Midbrain (tissue), 1 donor: ENCODE measurements at places on chromosomes 12 and 14.

DNA sequence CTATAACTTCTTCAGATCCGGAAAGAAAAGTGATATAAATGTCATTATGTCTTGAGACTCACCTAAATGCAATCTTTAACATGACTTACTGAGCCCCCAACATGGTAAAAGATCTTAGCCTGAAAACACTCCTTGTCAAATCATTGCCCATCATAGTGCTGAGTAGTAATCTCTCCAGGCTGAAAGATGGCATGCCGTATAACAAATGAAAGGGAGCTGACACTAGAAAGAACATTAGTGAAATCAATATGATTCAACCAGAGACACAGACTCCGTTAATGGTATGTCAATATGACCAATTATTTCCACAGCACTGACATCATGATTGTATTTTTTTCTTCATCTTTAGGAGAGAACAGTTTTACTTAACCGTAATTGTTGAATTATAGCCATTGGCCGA is 54.4 kb downstream of the BICD1 start:
- no peak for DNase-seq

DNA sequence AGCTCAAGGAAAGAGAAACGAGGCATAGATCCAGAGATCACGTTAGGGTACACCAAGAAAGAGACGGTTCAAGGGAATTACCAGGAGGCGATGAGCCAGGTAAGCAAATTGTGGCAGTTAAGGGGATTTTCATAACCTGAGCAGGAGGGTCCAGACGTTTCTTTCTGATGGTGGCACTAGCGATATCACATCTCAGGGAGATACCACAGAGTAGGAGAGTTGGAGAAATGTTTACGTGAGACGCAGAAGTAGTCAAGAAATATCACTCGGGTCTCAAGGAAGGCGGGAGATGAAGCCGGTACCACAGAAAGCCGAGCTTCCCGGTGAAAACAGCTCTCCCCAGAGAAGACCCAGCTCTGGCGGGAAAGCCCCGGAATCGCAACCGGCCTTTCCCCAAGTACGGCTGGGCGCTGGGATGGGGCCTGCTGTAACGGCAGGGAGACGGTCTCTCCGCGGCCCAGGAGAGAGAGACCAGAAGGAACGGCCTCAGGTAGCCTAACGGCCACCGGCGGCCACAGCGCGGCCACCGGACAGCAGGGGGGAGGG is 485 bp downstream of the SENP1 start:
- peak; percentile 65 for DNase-seq

DNA sequence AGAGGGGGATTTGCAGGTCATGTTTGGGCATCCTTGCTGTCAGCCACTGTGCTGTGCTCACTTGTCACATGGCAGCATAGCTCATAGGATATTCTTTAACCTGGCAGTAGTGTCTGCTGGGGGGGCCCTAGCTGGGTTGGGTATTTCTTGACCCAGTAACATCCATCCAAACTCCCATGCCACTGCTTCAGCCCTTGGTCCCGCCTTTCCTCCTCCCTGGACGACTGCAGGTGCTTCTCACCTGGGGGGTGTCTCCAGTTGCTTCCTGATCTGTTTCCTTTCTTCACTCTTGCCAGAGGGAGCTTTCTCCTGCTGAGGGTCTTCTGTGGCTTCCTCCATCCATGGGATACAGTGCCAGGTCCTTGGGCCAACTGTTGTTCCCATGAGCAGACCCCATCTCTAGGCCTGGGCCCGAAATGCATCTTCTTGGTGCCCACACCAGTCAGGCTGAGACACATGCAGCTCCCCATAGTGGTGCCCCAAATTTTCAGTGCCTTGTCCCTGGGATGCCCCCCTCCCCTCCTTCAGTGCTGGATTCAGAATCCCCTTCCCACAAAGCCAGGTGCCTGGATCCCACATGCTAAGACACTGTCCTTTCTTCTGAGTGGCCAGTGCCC is 20.5 kb downstream of the C14orf132 start:
- DNase-seq: no peak

GRCh38 chr12:52202361-52203078 is 10.7 kb upstream of the KRT80 start:
- DNase-seq: no peak

DNA sequence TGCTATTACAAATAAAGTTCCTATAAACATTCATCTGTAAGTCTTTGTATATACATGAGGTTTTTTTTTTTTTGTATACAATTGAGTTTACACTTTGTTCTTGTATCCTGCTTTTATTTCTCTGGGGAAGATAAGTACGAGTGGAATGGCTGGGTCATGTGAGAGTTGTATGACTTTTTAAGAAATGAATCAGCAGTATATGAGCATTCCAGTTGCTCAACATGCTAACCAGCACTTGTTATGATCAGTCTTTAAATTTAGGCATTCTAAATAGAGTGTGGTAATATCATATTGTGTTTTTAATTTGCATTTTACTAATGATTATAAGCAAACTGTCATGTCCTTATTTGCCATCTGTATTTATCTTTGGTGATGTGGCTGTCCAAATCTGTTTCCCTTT is 44.7 kb upstream of the AMIGO2 start:
- no peak for DNase-seq

DNA sequence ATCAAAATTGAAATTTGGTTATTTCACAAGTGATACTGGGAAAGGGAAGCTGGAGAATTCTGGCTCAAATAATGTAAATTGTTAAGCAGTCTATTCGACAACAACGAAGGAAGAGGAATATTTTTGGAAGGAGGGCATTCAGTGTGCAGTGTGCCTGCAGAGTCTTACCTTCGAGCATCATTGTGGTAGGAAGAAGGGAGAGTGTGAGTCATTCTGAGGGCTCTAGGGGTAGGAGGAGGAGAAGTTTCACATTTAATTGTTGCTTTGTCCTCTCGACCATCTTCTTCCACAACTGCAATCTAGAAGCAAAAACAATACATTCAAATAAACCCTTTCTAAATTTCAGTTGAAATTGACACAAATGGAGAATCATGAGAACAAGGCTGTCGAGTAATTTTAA is 263.0 kb downstream of the ACSS3 start:
- no peak for DNase-seq

GRCh38 chr14:39181026-39181692 is 6.1 kb downstream of the PNN start:
- no peak for DNase-seq

DNA sequence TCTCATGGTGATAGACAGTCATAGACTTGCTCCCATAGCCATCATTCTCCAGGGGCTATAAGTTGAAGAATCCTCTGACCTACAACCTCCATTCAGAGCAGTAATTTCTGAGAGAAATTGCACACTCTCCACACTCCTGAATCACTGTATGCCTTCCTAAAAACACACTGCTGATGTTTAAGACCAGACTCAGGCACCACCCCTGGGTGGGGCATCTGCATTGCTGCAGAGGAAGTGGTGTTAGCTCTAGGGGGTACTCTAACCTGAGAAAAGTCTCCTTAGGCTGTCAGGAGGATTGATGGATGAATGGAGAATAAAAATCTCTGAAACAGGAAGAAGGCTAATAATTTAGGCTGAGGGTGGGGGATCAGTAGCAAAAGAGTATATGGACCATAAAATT is 436.1 kb downstream of the DAD1 start:
- no peak for DNase-seq

DNA sequence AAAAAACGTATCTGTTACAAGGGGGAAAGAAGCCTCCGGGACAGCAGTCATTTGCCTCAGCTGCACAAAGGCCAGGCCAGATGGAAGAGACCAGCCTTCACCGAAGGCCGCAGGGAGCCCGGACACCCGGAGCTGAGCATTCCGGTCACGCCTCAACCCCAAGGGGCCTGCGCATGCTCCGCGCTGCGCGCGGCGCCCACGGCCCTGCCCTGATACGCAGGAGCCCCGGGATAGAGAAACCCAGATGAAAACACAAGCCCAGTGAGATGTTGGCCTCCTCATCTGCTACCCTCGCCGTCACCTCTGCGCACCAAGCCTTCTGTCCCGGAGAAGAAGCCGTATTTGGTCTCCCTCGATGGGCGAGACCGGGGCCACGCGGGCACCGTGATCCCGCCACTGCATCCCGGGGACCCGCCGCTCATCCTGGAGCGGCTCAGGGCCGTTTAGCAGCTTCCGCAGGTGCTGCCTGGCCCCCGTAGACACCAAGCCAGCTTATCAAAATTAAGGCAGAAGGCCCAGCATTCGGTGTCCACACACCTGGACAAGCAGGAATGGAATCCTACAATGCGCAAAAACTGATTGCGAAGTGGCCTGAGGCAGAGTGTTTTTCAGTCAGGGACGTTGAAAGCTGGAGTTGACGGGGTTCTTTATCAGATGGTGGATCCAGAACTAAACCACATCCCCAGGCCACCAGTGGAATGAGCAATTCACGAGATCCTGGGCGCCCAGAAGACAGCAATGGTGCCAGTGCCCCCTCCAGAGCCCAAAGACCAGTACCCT is 2.6 kb downstream of the OR8S1 start:
- DNase-seq: no peak

DNA sequence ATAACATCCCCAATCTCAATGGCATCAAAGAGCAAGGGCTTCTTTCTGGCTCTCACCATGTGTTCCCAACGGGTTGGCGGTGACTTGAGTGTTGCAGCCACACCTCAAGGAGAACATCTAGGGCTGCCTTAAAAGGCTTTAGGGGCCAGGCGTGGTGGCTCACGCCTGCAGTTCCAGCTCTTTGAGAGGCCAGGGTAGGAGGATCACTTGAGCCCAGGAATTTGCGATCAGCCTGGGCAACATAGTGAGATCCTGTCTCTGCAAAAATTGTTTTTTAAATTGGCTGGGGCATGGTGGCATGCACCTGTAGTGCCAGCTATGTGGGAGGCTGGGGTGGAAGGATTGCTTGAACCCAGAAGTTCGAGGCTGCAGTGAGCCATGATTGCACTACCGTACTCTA is 14.9 kb downstream of the RFLNA start:
- no peak for DNase-seq

DNA sequence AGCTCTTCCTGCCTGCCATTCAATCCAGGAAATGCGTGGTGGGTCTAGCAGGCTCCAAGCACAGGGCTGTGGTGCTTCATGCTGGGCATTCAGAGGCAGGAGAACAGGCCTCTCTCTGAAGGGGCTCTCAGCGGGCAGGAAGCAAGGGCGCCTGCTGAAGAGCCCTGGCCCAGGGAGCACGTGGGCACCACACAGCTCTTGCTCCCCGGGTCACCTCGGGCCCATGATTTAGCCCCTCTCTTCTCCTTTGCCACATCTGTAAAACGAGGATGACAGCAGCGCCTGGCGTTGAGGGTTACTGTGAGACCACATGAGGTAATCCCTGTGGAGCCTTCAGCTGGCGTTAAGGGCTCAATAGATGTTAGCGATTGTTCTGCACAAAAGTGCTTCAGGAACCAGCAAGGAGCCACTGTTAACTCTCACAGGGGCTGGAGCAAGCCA is 37.6 kb upstream of the SPTLC2 start:
- DNase-seq: no peak

- DNase-seq: no peak
Observed at GRCh38 chr12:3838076-3838475, 35.1 kb downstream of the PARP11 start.

GRCh38 chr12:22312336-22312735 is 22.2 kb downstream of the ST8SIA1 start:
- DNase-seq: peak; percentile 82

GRCh38 chr12:52015532-52016041 is 8.8 kb downstream of the TAMALIN start:
- DNase-seq: no peak

- no peak for DNase-seq
Observed at GRCh38 chr12:105334582-105334981, 4.1 kb downstream of the C12orf75 start.

DNA sequence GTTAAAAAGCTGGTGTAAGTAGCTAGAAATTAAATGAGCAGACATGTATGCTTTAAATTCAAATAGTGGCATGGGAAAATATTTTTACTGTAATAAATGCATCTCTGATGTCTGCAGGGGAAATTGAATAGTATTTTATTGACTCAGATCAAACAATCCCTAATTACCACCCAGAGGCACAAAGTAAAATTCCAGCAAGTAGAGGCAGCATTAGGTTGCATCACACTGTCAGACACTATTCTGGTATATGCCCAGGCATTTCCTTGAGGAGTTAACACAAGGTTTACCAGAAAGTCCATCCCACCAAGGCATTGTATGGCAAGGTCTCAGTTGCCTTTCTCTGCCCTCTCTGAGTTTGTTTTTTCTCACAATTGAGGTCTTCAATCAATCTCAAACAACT is 201.6 kb upstream of the KITLG start:
- DNase-seq: no peak
